ENCODE measurements at places on chromosomes 2 and 18.

DNA sequence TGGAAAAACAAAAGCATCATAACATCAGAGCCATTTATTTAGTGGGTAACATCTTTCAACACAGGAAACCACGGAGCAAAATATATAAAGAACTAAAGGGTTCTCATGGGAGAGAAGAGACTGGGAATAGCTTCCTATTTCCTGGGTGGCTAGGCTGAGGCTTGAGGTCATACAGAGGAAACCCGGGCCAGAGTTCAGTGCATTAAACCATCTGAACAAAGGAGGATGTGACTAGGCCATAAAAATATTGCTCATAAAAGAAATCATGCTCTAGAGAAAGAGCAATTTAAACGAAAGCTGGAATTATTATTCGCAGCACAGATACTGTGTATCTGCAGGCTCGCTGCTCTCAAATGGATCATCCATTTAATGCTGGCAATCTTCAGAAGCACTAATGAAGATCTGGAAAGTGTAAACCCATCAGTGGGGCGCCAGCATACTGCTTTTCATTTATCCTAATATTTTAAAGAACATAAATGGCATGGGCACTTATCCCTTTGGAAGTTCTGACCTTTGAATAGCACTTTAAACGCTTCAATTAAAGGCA is 83.3 kb downstream of the GALNT14 start:
- peak; percentile 11 for DNase-seq

GRCh38 chr2:95500854-95501253 is 16.3 kb upstream of the TRIM43B start:
- no peak for DNase-seq

DNA sequence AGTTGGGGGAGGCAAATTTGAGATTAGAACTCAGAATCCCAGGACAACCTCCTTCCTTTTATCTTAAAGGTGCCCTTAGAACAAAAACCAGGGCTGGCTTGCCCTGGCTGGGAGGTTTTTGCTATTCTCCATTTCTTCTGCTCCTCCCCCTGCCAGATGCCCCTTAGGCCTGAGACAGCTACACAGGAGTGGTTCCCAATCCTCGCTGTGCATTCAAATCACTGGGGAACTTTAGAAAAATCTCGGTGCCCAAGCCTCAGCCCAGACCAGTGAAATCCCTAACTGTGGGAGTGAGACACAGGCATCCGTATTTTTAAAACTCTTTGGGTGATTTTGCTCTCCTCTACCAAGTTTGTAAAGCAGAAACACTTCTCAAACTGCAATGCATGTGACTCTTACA is 38.8 kb downstream of the LBH start:
- DNase-seq = no peak

GRCh38 chr18:78837754-78838153 is 141.9 kb upstream of the SALL3 start:
- peak; percentile 55 for DNase-seq

GRCh38 chr2:42928692-42929545 is 136.5 kb upstream of the HAAO start:
- no peak for DNase-seq

DNA sequence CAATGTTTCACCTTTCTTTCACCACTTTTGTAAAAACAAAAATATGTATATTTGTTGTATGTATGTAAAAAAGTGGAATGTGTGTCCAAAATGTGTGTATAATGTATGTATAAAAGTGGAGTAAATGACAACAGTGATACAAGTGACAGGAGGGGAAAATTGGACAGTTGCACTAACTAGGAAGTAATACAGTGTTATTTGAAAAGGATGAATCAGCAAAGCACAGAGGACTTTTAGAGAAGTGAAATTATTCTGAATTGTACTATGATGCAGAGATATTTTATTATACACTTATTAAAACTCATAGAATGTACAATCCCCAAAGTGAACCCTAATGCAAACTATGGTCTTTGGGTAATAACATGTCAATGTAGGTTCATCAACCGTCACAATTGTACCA is 331.3 kb upstream of the CNTNAP5 start:
- DNase-seq = no peak
